ENCODE measurements at places on chromosomes 7 and 10. TPM values are rescaled to one million over a fixed set of nuclear protein-coding genes. Genes with fewer than 3 reads are reported as not detected.

The CPA2 gene
- 0.73 TPM for total RNA-seq

The BLNK gene
- 8.2 TPM for total RNA-seq

The SFR1 gene
- 6.4 TPM for total RNA-seq

The PALS2 gene
- 23.8 TPM for total RNA-seq

The AS3MT gene
- total RNA-seq: 12.8 TPM

The HILPDA gene
- 25.1 TPM for total RNA-seq

The AKR1C3 gene
- total RNA-seq: 1.3 TPM

The UCN3 gene
- not detected for total RNA-seq

The STOX1 gene
- 2.5 TPM for total RNA-seq

The TUBB8 gene
- total RNA-seq: 0.67 TPM

The CCDC6 gene
- 51.4 TPM for total RNA-seq

The TEX47 gene
- not detected for total RNA-seq

The PRSS37 gene
- total RNA-seq: not detected

The TEX36 gene
- not detected for total RNA-seq

The ZNF438 gene
- total RNA-seq: 5.3 TPM

The HOXA9 gene
- 13.2 TPM for total RNA-seq

The NAT16 gene
- total RNA-seq: not detected

The SPDYE11 gene
- total RNA-seq: 0.11 TPM
